ENCODE measurements at places on chromosomes 7 and 10. TPM values are rescaled to one million over a fixed set of nuclear protein-coding genes. Genes with fewer than 3 reads are reported as not detected.

The PRLHR gene
- polyA plus RNA-seq = not detected

The CAMK2B gene
- 107 TPM for polyA plus RNA-seq

The HOGA1 gene
- polyA plus RNA-seq = 58.3 TPM

- no peak overlapping the region for H3K4me3 ChIP-seq
- no peaks in the 10 kb centered on the region for H3K27me3 ChIP-seq
- peak; percentile 51 for DNase-seq
Measured at GRCh38 chr10:110780704-110781103, 91.0 kb upstream of the PDCD4 start.

The FAS gene
- 3.5 TPM for polyA plus RNA-seq

DNA sequence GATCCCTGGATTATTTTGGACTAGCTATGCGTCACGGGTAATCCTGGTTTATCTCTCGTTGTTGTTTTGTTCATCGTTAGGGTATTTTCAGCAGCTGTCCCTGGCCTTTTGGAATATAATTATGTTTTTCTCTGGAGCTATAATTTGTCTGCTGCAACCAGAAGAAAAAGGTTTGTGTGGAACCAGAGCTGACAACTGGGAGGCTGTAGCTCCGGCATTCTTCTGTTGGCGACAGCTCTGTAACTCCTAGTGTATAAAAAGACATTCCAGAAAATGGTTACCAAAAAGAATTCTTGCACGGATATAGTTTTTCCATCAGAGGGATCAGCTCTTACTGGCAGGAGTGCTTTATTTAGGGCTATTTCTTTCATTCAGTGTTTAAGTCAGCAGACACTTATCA lies 130.9 kb upstream of the PRR15 start:
- H3K27me3 ChIP-seq = no peaks in the 10 kb centered on the region
- H3K36me3 ChIP-seq = no peaks in the 10 kb centered on the region
- H3K27ac ChIP-seq = no peak overlapping the region

The TMEM229A gene
- polyA plus RNA-seq = not detected

GRCh38 chr7:141402277-141402996 lies 148.8 kb upstream of the AGK start:
- H3K4me3 ChIP-seq = no peak overlapping the region
- H3K27me3 ChIP-seq = no peaks in the 10 kb centered on the region
- peak overlapping the region; percentile 19 for H3K27ac ChIP-seq

- H3K27ac ChIP-seq = no peak overlapping the region
- H3K4me1 ChIP-seq = no peaks in the 10 kb centered on the region
- no peak overlapping the region for H3K4me3 ChIP-seq
- DNase-seq = no peak
- H3K27me3 ChIP-seq = no peaks in the 10 kb centered on the region
Measured at GRCh38 chr10:99143011-99143410, 92.6 kb downstream of the HPSE2 start.

DNA sequence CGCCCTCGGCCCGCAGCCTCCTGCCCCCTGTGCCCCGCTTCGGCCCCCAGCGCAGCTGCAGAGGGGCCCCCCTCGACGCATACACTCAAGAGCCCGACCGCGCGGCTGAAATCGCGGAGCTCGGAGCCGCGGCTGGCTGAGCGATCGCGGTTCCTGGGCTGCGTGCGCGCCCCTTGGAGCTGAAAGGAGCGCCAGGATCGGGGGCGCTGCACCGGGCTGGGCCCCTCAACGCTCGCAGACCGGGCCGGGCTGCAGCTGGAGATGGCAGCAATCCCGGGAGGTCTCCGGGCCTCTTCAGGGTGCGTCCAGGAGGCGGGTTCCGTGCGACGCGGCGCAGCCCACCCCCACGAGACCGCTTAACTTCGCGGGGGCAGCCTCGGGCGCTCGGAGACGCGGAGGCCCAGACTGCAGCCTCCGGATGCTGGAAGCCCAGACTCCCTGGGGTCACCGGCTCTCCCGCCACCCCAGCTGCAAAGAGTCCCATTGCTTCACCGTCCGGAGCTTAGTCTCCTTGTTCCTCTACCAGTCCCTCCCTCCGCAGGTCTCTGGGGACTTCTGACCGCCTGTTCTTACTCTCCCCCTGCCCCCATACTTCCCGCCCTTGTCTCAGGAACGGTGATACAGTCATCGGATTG lies 73.0 kb upstream of the LRRC4 start:
- peaks cover 6% of the 10 kb centered on the region for H3K4me1 ChIP-seq
- H3K36me3 ChIP-seq = no peaks in the 10 kb centered on the region
- no peaks in the 10 kb centered on the region for H3K27me3 ChIP-seq

Measured in heart right ventricle (tissue), 16 donors.